ENCODE measurements at places on chromosomes 2 and 18. TPM values are rescaled to one million over a fixed set of nuclear protein-coding genes. Genes with fewer than 3 reads are reported as not detected.

DNA sequence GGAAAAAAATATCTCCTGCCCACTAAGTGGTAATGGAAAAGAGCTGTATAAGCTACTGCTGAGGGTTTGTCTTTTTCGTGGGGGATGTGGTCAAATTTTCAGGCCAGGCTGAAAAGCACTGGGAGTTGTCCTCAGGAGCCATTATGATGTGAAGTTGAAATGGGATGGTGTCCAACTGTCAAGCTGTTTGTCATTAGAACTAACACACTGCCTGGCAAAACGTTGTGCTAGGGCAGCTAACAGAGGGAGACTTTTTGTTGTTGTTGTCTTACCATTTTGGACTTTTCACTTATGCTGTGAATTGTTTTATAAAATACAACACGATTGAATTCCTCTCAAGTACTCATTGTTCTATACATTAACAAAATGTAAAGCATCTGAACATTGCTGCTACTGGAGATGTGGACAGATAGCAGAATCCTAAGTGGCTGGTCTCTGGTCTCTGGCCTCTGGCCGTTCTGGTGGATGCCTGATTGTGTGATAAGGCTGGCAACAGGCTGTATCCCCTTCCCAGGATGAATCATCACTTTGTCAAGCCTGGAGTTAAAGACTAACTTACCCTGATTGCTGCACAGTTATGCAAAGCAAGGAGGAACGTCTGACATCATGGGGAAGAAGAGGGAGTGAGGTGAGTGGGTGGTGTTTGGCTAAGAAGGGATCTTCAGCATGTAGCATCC lies 2.3 kb downstream of the MYO1B start:
- DNase-seq: no peak

- DNase-seq: no peak
These were observed 304.4 kb downstream of the GULP1 start for GRCh38 chr2:188596054-188596453.

DNA sequence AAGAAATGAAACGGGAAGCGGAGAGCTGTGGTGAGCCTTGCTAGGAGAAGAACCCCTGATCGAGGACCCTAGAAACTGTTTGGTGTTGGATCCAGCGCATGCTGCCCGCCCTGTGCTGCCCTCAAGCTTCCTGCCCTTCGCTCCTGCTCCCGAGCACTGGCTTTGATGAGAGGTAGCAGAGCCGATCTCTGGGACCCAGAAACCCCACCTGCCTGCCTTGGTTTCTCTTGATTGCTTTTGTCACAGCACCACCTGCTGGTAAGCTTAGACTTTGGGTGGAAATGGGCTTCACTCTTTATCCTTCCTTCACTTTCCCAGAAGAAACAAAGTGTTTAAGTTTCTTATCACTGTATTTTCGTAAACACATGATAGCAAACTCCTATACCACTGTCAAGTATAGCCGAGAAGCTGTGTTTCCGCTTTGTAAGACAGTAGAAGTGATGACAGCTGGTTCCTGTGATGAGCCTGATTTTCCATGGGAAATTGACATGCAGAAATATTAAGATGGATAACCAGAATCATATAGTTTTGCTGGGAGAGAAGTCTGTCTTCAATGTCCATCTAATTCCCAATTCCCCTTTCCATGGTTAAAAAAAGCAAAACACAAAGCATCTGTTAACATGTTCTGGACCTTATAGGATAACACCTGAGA lies 267.4 kb downstream of the PHLPP1 start:
- DNase-seq: peak; percentile 66

DNA sequence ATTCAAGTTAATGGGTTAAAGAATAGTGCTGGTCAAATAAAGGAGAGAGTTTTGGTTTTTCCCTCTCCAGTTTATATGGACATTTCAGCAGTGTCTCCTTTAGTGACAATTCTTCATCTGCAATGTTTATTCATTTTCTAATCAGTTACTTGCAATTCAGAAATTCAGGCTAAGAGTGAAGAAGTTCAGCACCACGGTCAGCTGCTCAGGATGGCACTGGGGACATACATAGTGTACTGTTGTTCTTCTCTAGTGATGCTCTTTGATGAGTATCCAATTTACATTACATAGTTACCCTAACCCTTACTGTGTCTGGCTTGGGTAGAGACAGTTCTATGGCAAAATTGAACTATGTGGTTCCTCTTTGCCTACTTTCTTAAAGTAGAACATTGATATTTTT lies 412.7 kb downstream of the CNTNAP5 start:
- DNase-seq: no peak

DNA sequence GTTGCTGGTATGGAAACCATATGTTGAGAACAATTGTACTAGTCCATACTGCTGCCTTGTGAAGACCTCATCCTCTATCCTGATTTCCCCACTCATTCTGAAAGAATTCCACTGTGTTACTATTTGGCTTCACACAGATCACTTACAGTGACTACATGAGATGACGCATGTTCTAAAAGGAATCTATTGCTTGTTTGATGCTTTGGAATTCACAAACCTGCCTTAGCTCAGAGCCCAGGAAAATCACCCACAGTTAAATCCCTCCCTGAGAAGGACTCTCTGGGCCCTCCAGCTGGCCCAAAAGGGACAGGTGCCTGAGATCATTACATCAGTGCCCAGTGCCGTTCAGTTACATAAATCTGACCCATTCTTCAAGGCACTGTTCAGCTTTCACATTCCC lies 45.3 kb downstream of the KLHL29 start:
- DNase-seq: no peak

DNA sequence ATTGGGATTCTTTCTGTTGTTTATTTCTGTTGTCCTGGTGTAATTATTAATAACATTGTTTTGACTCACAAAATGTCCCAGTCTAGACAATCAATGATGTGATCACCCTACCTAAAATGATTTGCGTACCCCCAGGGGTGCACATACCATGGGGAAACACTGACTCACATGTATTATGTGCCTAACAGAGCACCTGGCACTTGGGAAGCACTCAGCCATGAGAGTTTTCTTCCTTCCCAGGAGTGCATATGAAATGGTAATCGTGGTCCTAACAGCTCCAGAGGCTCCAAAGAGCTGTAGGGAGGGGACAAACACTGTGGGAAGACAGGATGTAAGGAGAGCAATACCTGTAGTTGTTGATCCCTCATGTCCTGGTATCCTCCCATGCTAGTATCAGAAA lies 187.8 kb upstream of the ERBB4 start:
- no peak for DNase-seq

- no peak for DNase-seq
These were observed 357.7 kb upstream of the SYT4 start for GRCh38 chr18:43634994-43635393.

- DNase-seq: no peak
These were observed 607.5 kb upstream of the SLC39A10 start for GRCh38 chr2:195049372-195050031.

GRCh38 chr2:151757861-151758260 lies 23.6 kb upstream of the NEB start:
- no peak for DNase-seq

DNA sequence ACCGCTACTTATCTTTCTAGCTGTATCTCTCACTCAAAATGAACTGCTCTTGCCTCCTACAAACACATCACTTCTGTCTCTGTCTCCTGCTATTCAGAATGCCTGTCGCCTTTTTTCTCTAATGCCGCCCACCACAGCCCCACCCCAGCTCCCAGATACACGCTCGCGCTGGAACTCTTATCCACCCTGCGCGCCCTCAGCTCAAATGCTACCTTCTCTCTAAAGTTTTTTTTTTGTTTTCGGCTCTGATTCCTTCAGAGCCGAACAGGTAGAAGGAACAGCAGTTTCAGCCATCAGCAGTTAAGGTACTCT lies 3.9 kb upstream of the SOS1 start:
- DNase-seq: peak; percentile 69

GRCh38 chr18:21393986-21394385 lies 152.0 kb downstream of the GREB1L start:
- DNase-seq: no peak

DNA sequence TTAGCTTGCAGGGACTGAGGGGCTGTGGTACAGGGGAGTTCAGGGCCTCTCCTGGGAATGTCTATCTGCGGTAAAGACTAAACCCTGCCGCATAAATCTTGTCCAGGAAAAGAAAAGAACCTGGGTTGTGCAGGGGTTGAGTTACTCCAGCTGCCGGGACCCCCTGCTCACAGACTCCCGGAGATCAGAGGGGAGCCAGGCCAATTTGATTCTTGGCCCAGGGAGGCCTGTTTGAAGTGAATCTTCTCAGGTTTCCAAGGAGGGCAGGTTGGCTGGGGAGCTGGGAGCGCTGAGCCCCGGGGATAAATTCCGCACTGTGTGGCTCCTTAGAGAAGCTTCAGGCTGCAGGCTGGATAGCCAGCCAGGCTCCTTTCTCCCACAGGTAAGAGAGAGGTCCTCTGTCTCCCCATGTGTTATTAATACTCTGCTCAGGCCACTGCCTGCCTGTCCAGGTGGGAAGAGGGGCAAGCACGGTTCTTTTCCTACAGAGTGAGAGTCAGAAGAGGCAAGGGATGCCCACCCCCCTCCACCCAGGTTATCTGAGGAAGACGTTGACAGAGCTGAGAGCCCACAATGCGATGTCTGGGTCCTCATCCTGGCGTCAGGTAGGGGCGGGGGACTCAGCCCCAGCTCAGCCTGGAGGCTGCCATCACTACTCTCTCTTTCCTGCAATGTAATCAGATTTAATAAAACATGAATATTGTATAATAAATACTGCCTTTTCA lies 82.7 kb downstream of the LONRF2 start:
- no peak for DNase-seq

DNA sequence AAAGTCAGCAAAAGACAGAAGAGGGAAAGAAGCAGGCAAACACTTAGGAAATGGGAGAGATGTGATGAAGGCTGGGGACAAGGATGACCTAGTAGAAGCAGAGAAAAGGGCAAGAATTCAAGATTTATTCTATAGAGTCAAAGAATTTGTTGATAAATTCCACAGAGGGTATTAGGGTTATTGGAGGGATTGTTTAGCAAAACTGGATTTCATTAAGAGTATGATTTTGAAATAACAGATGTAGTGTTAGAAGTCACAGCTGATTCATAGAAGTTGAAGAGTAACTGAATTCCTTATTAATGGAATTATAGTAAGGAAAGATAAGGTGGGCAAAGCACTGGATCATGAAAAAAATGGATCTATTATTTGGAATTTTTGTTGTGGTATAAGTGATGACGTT lies 48.6 kb downstream of the CEP192 start:
- no peak for DNase-seq

- peak; percentile 50 for DNase-seq
These were observed 55.8 kb downstream of the CTIF start for GRCh38 chr18:48594471-48595094.

GPAT2 gene
- total RNA-seq: 3.1 TPM

DNAH6 gene
- total RNA-seq: 0.26 TPM

TLX2 gene
- total RNA-seq: not detected

KCNG2 gene
- total RNA-seq: not detected

AFF3 gene
- total RNA-seq: 17.8 TPM

Measured in right cardiac atrium (tissue), 5 donors.